Smooth muscle cell of trachea (primary cell): ENCODE measurements at places on chromosomes 6 and 20. TPM values are rescaled to one million over a fixed set of nuclear protein-coding genes. Genes with fewer than 3 reads are reported as not detected.

IMPG1 gene
- not detected in 2 replicates for total RNA-seq

MTO1 gene
- total RNA-seq = 34.6 and 36.4 TPM in 2 replicates

STXBP5 gene
- 60.2 and 60.7 TPM in 2 replicates for total RNA-seq

LY6G5C gene
- 0.66 and 0.73 TPM in 2 replicates for total RNA-seq

CD109 gene
- 34.1 and 98.2 TPM in 2 replicates for total RNA-seq

EDN1 gene
- total RNA-seq = 0.33 and 0.87 TPM in 2 replicates

FAXC gene
- total RNA-seq = 0.66 and 1.3 TPM in 2 replicates

IL17F gene
- not detected in 2 replicates for total RNA-seq

VNN1 gene
- not detected in 2 replicates for total RNA-seq

MAP3K5 gene
- 30.7 and 46.6 TPM in 2 replicates for total RNA-seq

CST4 gene
- total RNA-seq = not detected in 2 replicates

HCRTR2 gene
- not detected in 2 replicates for total RNA-seq

SCRT2 gene
- not detected in 2 replicates for total RNA-seq

LAMA2 gene
- total RNA-seq = 92.6 and 152 TPM in 2 replicates
